ENCODE measurements at places on chromosomes 4 and X.

- DNase-seq = no peak
These were observed 56.5 kb downstream of the CPZ start for GRCh38 chr4:8648816-8649630.

DNA sequence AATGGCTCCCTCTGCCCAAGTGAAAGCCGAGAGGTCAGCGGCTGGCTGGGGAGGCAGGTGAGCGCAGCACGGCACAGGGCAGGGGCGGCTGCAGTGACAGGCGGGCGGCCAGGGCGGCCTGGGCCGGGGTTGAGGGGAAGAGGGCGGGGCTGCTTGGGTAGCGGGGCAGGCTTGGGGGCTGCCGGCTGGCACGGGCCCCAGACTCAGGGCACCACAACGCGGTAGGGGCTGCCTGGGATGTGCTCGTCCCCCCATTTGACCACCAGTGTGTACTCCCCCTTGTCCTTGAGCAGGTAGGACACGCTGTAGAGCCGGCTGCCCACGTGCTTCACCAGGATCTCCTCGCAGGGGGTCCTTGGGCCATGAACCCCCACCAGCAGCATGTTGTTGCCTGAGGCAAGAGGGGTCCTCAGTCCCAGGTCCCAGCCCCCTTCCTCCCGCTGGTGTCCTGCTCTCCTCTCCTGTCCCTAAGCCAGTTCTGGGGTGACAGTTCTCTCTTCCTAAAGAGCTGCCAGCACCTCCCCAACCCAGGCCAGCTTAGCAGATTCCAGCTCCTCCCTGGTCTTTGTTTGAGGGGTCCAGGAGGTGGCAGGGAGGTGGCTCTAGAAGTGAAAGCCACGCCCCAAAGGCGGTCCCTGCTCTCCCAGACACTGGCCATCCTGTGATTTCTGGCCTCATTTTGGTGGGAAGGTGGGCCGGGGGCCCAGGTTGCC, 25.6 kb downstream of the FLNA start:
- no peak for DNase-seq

- peak; percentile 5 for DNase-seq
These were observed 188.0 kb downstream of the SLC4A4 start for GRCh38 chr4:71526637-71527406.

GRCh38 chr4:6122496-6122895, 77.9 kb downstream of the JAKMIP1 start:
- no peak for DNase-seq

DNA sequence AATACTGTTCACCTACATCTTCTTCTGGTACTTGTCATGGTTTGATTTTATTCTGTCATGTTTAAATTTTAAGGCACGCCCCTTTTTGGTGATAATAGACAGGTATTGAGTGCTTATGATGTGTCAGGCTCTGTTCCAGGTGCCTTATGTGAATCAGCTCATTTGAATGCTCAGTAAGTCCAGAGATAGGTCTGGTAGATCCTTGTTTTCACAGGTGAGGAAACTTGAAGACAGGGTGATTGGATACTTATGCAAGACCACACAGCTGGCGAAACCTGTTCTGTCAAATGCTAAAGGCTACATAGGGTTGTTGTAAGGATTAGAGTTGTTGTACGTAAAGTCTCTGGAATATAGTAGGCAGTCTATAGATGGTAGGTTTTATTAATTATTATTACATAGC, 9.6 kb upstream of the SLC25A14 start:
- DNase-seq = no peak

Data from hematopoietic multipotent progenitor cell treated with erythropoietin and hydrocortisone succinate and interleukin-3 and kit ligand, for 4 days (in vitro differentiated cells).